ENCODE measurements at places on chromosomes 11 and 22.

- peak; percentile 21 for DNase-seq
Measured at GRCh38 chr11:3913921-3914320, 58.5 kb downstream of the STIM1 start.

DNA sequence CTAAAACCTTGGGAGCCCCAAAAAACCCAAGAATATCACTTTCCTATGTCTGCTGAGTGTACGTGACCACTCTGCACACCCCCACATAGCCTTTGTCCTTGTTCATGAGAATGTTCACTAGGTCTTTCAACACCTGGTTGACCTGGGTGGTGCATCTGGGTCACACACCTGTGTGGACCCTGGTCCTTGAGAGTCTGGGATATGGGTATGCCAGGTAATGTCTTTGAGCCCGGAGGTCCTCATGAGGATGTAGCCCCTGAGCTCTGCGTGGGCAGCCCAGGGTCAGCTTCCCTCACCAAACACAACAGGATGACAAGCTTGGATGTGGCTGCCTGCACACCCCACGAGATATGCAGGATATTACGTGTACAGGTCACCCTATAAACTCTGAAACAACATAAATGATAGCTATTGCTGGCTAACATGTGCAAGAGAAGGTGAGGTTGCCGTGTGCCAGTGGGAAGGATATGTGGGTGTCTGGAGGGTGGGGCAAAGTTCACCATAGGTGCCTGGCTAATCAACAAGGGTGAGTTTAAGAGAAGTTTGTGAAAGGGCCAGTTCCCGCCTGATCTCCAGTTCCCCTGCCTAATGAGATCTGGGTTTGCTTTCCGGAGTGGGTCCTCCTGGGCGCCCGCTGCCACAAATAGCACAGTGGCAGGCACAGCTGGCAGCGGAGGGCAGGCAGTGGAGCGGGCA, 1.4 kb upstream of the PPARA start:
- no peak for DNase-seq

GRCh38 chr11:64094463-64095260, 58.9 kb downstream of the FLRT1 start:
- DNase-seq = peak; percentile 35

GRCh38 chr22:27358096-27358870, 443.3 kb downstream of the MN1 start:
- DNase-seq = no peak

- DNase-seq = no peak
Measured at GRCh38 chr22:43631201-43631600, 180.9 kb downstream of the EFCAB6 start.

GRCh38 chr11:118240999-118241763, 11.0 kb downstream of the MPZL3 start:
- DNase-seq = no peak
